CD4-positive, alpha-beta T cell treated with Interleukin-21 for 1 hour (primary cell): ENCODE measurements at places on chromosomes 2 and 18.

DNA sequence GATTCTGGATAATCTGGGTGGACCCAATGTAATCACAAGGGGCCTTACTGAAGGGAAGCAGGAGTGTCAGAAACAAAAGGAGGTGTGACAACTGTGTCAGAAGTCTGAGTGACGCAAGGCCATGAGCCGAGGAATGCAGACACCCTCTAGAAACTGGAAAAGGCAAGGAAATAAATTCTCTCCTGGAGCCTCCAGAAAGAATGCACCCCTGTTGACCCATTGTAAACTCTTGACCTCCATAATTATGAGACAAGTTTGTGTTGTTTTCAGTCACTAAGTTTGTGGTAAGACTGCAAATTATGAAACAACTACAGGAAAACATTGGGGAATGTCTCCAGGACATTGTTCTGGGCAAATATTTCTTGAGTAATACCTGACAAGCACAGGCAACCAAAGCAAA, 47.3 kb upstream of the B3GNT7 start:
- DNase-seq: no peak

DNA sequence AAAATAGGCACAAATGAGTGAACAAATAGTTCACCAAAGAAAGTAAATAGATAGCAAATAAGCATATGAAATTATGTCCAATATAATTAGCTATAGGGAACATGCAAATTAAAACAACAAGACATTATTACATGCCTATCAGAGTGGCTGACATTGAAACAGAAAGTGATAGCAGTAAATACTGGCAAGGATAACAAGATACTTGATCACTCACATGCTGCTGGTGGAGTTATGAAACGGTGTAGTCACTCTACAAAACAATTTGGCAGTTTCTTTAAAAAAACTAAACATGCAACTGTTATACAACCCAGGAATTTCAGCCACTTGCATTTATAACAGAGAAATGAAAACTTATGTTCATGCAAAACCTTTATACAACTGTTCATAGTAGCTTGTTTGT, 439.2 kb upstream of the ACVR2A start:
- DNase-seq: no peak

- DNase-seq: no peak
Observed at GRCh38 chr2:148507970-148508369, 136.6 kb upstream of the EPC2 start.

- DNase-seq: no peak
Observed at GRCh38 chr2:69380072-69380917, 6.7 kb downstream of the GFPT1 start.

- no peak for DNase-seq
Observed at GRCh38 chr2:133843091-133843490, 274.8 kb upstream of the NCKAP5 start.

DNA sequence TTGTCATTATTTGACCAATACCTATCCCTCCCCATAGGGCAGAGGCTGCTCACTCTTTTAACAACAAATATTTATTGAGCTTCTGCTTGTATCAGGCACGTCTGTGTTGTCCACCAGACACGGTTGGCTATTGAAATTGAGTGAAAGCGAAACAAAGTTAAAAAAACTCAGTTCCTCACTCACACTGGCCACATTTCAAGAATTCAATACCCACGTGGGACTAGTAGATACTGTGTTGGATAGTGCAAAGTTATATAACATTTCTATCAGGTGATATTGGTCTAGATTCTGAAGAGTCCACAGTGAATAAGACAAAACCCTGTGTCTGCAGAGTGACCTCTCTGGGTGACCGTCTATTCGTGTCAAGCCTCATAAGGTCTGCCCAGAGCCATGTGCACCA, 43.9 kb upstream of the GALR1 start:
- DNase-seq: no peak

DNA sequence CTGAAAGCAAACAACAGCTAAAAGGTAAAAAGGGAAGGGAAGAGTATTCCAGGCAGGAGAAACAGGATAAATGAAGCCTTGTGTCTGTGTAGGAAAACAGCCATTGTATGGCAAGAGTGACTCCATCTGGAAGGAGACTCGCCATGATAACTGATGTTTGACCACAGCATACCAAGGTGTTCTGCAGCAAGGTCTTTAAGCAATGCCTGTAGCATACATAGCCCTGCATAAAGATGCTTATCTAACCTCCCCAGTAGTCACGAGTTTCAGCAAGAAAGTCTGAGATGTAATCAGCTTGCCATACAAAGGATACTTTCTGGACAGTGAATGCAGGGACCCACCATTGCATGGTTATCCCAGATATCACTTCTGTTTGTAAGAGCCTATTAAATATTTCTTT, 11.9 kb upstream of the CCNT2 start:
- no peak for DNase-seq

- no peak for DNase-seq
Observed at GRCh38 chr2:18430996-18431748, 129.3 kb downstream of the RDH14 start.

- no peak for DNase-seq
Observed at GRCh38 chr2:240393831-240394410, 41.5 kb upstream of the GPC1 start.

GRCh38 chr2:58006256-58006951, 40.2 kb upstream of the VRK2 start:
- no peak for DNase-seq

- no peak for DNase-seq
Observed at GRCh38 chr2:138175066-138175465, 210.8 kb downstream of the HNMT start.

- no peak for DNase-seq
Observed at GRCh38 chr2:23480957-23481797, 96.2 kb downstream of the KLHL29 start.

DNA sequence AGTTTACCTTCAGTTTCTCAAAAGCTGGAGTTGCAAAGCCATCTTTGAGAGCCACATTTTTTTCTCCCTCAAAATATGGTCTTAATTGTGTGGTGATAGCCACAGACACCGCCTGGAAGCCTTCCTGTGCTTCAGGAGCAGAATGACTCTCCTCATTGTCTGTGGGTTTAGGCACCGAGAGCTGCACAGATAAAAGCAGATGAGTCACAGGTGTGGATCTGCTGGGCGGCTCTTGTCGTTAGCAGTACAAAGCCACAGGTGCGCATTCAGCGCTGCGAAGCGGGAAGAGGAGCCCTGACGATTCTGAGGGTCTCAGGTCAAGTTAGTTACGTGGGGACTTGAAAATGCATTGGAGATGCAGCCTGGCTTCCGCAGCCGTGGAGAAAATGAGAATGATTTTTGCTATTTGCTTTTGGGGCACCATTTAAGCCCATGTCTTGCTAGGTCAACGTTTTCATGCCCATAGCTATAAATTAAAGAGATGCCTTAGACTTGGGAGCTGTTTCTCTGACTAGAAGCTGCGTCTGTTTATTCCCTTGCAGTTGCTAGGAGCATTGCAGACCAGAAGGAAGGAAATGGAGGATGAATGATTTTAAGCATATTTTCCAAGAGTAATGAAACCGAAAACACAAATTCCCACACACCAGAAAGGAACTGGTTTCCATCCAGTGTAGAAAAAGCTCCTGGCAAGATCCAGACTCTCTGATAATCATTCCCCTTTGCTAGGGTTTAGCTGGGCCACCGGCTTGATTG, 51.5 kb downstream of the KLHL29 start:
- no peak for DNase-seq

GRCh38 chr2:201777869-201778268, 2.9 kb downstream of the ALS2 start:
- no peak for DNase-seq

DNA sequence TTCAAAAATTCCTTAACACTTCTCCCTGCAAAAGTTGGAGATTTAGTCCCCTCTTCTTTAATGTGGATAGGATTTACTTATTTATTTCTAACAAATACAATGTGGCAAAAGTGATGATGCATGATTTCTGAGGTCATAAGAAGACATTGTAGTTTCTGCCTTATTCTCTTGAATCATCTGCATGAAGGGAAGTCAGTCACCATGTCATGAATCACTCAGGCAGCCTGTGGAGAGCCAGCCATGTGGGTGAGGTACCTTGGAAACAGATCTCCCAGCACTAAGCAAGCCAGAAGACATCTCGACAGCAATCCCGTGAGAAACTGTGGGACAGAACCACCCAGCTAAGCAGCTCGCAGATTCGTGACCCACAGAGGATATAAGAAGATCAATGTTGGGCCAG, 2.7 kb upstream of the ZC3H8 start:
- no peak for DNase-seq

- no peak for DNase-seq
Observed at GRCh38 chr2:159071190-159071915, 102.9 kb downstream of the TANC1 start.

DNA sequence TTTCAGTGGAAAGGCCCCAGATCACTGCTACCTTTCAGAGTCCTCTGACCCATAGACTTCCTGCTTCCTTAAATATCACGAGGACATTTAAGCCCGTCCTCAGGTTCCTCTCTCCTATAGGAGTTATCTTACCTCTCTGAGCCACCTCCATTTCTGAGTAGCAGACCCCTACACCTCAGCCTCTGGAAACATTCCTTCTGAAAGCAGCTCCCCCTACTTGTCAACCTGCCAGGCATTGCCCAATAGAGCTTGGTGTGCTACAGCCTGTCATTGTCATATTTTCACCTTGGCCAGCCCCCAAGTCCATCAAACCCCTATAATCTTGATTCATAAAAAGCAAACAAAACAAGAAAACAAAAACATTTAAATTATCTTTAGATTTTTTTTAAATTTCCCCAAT, 717.9 kb upstream of the SLC8A1 start:
- no peak for DNase-seq

DNA sequence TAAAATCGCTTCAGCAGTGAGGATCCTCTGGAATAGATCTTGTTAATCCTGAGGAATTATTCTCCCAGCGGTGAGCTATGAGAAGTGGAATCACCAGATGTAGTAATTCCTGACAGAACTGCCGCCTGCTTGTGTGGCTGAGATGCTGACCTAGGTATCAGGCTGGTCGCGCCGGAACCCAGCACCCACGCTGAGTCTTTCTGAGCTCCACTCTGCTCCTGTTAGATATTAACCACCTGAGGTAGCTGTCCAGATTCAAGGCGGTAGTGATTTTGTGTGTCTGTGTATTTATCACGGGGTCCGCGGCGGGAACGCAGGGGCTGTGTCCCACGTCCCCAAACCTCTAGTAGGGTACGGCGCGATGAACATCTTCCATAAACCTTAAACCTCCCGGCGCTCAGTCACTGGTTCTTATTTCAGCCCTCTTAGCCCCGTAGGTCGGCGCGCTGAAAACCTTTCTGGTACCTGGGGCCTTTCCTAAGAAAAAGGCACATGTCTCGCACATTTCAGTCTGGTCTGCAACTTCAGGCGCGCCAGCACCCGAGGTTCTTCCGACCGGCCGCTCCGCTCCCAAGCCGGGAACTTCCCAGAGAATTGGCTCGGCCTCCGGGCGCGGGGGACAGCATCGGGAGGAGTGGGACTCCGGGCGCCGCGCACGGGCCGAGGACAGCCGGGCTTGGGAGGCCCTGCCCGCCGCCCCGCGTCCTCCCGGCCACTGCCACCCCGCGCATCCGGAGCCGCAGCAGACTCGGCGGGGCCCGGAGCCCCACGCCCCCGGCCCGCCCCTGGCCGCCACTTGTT, 542 bp upstream of the CNNM3 start:
- no peak for DNase-seq

DNA sequence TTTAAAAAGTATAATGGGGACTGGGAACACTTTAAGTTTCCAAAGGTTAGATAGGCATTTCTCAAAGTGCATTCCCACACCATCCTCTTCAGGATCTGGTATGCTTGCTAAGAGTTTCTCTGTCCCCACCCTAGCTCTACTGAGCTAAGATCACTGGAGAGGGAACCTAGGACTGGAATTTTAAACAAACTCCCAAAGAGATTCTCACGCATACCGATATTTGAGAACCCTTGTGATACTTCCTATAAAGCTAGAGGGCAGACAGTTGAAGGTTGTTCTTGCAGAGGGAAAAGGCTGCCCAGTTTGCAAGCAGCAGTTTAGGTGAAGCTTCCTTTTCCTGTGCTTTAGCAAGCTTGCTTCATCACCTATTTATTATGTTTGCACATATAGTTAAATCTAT, 3.6 kb downstream of the CNRIP1 start:
- no peak for DNase-seq

GRCh38 chr2:130852521-130853115, 15.9 kb downstream of the ARHGEF4 start:
- DNase-seq: no peak

DNA sequence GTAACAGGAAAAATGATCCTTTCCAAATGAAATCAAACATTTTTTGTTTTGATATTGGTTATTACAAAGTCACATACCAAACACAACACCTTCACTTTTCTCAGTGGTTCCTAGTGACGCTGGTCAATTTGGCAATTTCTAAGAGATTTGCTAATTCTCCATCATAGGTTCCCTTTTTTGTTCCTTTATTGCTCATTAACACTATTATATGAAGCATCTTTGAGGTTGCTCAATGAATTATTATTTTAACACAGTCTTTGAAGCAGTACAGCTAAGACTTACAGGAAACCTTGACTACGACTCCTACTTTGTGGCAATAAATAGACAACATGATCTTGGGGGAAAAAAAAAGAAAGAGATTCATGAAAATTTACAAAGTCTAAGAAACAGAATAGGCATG, 152.2 kb upstream of the VRK2 start:
- no peak for DNase-seq

DNA sequence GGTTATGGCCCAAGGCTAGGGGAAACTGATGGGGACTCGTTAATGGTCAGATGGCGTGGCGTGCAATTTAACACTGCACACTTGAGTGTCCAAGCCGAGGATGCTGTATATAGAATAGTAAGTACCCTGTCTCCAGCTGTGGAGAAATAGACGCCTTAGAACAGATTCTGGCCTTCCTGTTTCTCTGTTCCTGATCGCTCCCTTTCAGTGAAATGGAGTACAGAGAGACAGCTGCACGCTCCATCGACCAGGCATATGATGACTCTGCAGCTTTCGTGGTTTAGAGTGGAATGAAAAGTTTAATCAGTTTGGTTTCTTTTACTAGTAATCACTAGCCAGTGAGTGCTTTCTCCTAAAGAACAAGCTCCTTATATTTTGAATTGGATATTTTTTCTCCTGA, 213.4 kb downstream of the NEDD4L start:
- no peak for DNase-seq
